Astrocyte of the spinal cord (primary cell): ENCODE measurements at places on chromosomes 1 and 21.

- DNase-seq: no peak
Measured at GRCh38 chr1:47410068-47410455, 6.0 kb upstream of the FOXE3 start.

GRCh38 chr1:159092036-159092760 lies 15.6 kb upstream of the AIM2 start:
- DNase-seq: peak; percentile 75

- no peak for DNase-seq
Measured at GRCh38 chr1:2411801-2412394, 466 bp downstream of the PEX10 start.

GRCh38 chr1:51044834-51045233 lies 57.2 kb upstream of the C1orf185 start:
- DNase-seq: peak; percentile 14

GRCh38 chr1:168623003-168623828 lies 46.8 kb downstream of the XCL1 start:
- peak; percentile 86 for DNase-seq

DNA sequence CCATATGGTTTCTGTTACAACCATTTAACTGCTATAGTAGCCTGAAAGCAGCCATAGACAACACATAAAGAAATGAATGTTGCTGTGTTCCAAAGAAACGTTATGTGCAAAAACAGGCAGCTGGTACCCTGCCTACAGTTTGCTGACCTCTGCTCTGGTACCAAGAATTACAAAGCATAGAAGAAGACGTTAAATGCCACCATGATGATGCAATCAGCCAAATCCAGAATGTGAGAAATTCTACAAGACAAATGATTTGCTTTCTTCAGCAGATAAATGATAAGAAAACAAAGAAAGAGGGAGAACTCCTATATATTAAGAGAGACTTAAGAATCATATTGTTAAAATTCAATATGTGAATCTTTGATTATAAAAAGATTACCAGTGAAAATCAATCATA lies 97.8 kb upstream of the PDE4B start:
- no peak for DNase-seq

GRCh38 chr1:198651650-198652400 lies 13.0 kb downstream of the PTPRC start:
- DNase-seq: no peak

- DNase-seq: no peak
Measured at GRCh38 chr1:27632387-27633297, 2.3 kb downstream of the FGR start.

DNA sequence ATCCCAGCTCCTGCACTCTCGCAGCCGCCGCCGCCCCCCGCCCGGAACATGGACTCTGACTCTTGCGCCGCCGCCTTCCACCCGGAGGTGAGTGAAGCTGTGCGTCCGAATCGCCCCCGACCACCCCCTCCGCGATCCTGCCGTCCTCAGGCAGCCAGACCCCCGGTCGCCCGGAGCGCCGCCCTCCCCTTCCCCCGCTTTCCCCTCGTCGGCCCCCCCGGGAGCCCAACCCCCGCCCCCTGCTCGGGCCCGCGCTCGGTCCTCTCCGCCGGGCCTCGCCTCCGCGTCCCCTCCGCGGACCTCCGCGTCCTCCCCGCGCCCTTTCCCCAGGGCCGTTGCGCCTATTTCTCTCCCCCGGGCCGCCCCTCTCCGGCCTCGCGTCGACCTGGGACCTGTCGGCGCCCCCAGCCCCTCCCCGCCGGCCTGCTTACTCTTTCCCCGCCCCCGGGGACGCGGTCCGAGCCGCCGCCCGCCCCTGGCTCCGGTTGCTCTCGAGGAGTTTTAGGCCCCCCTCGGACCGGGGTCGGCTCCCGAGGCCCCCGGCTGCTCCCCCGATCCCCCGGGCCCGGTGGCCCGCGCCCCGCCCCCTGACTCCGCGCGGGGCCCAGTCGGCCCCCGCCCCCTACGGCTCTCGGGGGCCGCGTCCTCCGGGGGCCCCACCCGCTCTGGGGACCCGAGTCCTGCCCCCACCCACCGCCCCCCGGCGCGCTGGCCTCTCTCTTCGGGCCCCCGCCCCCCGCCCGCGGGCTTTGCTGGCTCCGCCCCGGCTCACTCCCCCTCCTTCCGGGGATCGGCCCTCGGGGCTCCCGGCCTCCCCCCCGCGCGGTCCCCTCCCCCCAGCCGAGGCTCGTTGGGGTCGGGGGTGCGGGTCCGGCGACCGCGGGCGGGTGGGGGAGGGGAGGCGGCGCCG lies 743 bp downstream of the PHF13 start:
- DNase-seq: no peak

- DNase-seq: no peak
Measured at GRCh38 chr1:157199421-157199755, 61.2 kb upstream of the ETV3 start.

- peak; percentile 60 for DNase-seq
Measured at GRCh38 chr1:150577557-150578271, 1.7 kb downstream of the MCL1 start.

GRCh38 chr1:173861731-173862145 lies 6.1 kb downstream of the GAS5 start:
- no peak for DNase-seq

DNA sequence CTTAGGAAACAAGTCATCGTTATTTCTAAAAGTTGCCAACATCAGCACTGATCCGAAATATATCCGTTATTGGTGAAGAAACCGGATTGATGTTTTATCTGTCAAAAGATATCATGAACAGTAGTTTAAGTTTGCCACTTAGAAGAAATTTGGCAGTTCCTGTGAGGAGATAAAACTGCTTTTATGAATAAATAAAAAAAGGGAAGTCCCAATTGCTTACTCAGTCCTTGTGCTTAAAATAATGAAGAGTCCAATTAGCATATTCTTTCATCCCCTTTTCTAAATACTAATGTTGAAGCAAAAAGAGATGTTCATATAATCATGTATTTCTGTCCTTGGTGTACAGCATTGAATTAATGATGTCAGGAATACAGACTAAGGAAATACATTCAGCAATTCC lies 164.6 kb downstream of the NCAM2 start:
- no peak for DNase-seq

- DNase-seq: no peak
Measured at GRCh38 chr1:233015965-233016364, 65.6 kb downstream of the NTPCR start.

- DNase-seq: no peak
Measured at GRCh38 chr1:25643929-25644328, 27.3 kb downstream of the MAN1C1 start.

DNA sequence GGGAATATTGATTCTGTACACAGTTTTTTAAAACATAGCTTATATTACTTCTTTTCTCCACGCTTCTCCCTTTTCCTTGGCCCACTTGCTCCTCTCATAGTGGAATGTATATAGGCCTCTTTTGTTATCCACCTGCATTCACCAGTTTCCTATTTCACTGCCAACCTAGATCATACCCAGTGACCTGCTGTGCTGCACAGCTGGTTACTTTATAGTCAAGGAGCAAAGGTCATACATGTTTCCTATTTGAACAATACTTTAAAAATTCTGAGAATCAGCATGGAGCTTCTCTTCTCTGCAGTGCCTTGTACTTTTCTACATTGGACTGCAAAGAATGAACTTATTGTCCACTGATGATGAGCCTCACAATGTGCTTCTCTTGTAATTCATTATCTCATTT lies 4.3 kb upstream of the SLC35D1 start:
- no peak for DNase-seq

DNA sequence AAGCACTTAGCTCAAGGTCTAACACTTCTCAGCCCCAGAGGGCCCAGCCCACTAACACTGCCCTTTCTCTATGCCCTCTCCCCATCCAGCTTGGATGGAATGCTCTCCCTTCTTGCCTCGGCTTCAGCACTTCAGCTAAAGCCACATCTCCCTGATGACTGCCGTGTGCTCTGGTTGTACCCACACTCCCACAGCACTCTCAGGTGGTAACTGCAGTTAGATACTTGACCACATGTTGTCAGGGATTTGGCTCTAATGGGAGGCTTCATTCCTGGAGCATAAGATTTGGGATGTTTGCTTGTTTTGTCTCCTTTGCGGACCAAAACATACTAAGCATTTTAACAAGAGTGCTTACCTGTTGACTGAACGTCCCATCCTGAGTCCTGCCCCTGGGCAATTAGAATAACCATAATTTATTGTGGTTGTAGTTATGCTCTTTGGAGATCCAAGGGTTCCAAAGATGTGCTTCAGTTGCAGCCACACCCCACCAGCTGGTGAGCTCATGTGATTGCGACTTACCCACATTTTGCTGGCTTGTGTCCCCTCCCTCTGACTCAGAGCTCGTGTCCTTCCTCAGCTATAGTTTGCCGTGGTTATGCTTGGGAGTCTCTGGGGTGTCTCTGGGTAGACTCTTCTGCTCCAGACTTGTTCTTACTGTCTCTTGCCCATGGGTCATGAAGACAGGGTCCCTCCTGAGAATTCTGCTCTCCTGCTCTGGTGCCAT lies 7.7 kb upstream of the SLC26A9 start:
- peak; percentile 26 for DNase-seq

GRCh38 chr1:65471861-65472332 lies 51.4 kb downstream of the LEPR start:
- DNase-seq: no peak

DNA sequence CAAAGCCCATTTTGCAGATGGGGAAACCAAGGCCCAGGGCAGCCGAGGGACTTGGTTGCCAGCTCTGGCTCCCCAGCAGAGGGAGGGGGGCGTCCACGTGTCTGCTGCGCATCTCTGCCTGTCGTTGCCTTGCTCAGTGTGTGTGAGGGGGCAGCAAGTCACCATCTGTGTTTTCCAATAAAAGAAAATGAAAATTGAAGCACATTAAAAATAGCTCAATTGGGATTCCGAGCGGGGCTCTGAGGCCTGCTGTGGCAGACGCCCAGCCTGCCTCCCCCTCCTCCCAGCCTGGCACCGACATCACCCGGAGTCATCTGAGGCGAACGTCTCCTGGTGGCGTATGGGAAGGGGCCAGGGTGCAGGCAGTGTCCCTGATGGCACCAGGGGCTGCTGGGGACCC lies 51.2 kb downstream of the EPHB2 start:
- DNase-seq: no peak

- no peak for DNase-seq
Measured at GRCh38 chr21:36132696-36133095, 2.2 kb upstream of the CBR3 start.

DNA sequence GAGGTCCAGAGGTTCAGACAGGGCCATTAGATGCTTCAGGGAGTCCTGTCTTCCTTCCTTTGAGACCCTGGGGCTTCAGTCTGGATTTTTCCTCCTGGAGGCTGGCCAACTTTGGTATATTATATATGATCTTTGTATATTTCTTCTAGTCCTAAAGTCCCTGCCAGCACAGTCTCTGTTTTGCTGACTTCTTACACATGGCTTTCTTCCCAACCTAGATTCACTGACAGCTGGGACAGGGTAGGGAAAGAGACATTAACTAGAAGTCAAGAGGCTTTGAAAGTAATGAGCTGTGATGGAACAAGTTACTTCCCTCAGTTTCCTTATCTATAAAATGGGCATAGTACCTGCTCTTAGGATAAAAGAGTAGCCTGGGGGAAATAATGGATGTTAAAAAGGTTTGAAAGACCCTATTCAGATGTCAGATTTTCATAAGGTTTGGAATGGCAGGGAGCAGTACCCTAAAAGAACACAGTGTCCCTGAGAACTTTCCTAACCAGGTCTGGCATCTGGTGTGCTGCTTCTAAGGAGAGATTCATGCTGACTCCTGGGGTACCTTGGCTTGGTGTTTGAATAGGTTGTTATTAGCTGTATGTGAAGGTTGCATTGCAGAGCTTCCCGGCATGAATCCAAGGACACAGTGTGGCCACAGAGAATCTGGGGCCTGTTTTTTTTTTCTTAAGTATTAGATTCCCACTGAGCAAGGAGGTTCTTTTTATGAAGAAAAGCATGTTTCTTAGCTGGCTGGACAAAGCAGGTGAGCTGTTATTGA lies 47.6 kb downstream of the RASSF5 start:
- no peak for DNase-seq

DNA sequence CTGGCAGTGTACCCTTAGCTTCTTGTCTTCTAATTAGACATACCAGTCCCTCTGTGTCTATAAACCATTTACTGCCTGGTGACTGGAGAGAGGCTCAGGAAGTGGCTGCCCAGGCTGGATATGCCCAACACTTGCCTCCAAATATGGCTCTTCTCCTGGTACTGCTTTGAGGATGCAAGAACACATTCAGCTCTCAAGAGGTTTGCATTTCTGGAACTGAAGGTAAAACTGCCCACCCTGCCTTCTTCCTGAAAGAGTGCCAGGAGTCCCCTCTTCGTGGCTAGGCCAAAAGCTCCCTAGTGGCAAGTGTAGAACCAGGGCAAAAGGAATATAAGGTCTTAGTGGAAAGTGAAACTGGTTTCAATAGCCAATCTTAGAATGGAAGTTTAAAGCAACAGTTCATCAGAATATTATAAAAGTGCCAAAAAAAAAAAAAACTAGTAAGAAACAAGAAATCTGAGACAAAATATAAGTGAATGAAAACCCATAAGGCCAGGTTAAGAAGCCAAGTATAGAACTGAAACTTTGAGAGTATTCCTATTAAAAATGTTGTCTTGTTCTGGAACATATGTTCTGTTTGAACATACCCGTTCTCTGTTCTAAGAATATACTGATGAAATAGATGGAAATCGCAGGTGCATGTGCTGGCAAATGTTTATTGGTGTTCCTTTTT lies 77.2 kb upstream of the CTTNBP2NL start:
- no peak for DNase-seq

DNA sequence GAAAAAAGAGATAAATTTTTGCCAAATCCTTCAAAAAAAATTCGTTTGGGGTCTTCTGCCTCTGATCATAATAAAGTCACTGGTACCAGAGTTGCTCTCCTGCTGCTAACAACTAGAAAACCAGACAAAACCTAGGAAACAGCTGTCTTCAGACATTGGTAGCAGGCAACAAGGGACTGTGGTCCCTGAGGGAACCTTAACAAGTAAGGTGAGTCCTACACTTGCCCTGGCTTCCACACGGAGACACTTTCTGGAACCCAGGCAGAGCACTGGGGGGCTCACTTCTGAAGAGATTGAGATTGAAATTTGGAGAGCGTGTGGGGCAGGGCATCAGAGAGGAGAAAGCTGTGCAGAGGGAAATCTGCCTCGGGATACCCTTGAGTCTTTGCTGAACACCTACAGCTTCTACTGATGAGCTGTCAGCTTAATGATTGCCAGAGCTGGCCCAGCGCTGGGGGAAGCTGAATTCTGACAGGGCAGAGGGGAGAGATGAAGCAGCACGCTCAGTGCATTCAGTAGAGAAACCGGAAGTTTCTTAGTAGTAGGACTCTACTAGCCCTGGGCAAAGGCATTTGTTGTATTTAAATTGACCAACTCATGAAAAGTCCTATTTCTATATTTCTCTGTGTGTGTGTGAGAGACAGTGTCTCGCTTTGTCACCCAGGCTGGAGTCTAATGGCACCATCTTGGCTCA lies 18.5 kb upstream of the FAM89A start:
- no peak for DNase-seq
